Suppressor macrophage (primary cell): ENCODE measurements at places on chromosomes 16 and 17.

GRCh38 chr16:66337463-66338188 is 28.9 kb upstream of the CDH5 start:
- no peak for DNase-seq

DNA sequence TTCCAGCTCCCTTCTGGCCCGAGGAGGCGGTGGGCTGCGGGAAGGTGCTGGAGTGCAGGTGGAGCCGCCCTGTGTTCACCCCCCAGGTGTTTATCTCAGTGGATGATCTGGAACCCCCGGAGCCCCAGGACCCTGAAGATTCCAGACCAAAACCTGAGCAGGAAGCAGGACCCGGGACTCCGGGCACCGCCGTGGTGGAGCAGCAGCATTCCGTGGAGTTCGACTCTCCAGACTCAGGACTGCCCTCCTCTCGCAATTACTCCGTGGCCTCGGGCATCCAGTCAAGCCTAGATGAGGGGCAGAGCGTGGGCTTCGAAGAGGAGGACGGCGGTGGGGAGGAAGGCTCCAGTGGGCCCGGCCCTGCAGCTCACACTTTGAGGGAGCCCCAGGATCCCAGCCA is 25.5 kb downstream of the MNT start:
- DNase-seq: no peak

- peak; percentile 48 for DNase-seq
These were observed 54.5 kb downstream of the TUBD1 start for GRCh38 chr17:59838052-59838916.

DNA sequence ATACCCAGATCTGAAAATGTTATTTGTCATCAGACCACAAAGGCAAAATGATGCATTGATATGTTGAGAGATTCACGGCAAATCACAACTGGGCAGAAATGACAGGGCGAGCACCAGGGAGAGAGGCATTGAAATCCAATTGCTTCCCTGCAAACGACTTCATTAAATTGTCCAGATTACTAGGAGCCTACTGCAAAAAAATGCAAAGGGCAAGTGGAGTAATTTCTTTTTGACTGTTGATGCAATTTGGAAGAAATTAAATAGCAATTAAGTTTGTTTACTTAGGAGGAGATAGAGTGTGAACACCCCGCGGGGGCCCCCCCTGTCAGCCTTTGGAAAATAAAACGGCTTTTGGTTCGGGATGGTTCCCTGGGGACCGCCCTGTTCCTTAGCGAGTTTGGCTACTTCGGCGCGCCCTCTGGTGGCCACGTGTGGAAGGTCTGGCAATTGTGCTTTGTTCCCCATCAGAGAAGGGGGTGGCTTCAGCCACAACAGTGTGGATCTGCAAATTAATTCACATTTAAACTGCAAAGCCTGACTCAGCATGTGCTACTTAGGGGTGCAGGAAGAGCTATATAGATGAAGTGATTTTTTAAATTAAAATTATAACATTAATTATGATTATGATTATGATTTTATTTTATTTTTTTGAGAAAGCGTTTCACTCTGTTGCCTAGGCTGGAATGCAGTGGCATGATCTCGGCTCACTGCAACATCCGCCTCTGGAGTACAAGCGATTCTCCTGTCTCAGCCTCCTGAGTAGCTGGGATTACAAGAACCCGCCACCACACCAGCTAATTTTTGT is 14.5 kb upstream of the TMC7 start:
- DNase-seq: peak; percentile 92

DNA sequence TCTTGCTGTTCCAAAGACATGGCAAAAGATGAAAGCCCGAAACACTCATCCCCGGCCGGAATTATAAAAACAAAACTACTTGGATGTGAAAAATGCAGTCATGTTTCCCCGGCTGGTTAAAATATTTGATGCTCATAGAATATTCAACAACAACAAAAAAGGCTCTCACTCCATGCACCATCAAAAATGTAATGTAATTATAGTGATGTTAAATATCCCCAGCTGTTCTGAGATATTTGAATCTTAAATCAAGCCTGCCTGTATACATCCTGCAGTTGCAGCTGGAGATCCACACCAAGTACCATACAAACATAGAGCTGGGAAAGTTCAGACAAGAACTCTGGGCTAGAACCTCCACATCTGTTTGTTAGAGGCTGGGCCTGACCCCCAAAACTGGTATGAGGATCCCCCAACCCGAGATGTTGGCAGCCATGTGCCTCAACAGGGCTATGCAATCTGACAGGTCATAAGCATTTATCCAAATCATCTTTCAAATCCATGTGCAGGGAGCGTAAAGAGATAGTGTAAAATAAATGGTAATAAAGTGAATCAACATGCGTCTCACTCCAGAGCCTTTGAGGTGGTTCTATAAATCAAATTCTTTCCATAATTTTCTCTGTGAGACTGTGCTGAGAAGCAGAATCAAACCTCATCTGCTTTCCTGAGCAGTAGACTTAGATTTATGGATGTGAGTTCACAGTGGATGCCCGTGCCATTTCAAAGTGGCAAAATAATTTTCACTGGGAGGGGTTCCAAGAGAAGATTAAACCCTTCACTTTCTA is 12.7 kb downstream of the ASIC2 start:
- no peak for DNase-seq

GRCh38 chr17:13346996-13347762 is 254.6 kb downstream of the HS3ST3A1 start:
- no peak for DNase-seq

- DNase-seq: no peak
These were observed 83.2 kb downstream of the CNTNAP4 start for GRCh38 chr16:76360404-76360803.

GRCh38 chr16:11395008-11395948 is 50.0 kb downstream of the RMI2 start:
- no peak for DNase-seq

DNA sequence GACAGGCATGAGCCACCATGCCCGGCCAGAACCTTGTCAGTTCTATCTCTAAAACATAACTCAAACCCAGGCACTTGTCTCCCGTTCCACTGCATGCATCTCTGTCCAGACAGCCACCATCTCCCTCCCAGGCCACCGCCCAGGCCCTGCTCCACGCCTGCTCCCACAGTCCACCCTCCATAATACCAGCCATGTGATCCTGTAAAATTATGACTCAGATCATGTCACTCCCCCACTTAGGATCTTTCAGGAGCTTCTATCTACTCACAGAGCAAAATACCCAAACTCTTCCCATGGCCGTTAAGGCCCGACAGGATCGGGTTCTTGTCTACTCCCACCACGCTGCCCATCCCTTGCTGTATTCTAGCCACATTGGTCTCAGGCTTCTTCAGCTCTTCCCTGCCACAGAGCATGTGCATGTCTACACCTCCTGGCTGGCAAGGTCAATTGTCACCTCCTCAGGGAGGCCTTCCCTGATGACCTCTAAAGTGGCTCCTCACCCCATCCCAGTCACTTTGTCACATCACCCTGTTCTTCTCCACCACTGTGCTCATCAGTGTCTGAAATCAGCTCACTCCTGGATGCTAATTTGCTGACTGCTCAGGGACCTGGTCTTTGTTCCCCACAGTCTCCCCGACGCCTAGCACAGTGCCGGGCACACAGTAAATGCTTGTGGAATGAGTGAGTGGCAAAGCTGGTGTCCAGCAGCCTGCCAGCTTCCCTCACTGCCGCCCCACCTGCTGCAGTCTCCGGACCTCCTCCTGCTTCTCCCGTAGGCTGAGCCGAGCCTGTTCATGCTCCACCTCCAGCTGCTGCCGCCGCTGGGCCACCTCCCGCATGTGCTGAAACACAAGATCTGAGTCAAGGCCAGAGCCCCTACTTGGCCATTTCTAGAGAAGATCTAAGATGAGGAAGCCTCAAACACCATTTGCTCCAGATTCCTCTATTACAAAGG is 6.7 kb downstream of the TSPOAP1 start:
- DNase-seq: no peak

DNA sequence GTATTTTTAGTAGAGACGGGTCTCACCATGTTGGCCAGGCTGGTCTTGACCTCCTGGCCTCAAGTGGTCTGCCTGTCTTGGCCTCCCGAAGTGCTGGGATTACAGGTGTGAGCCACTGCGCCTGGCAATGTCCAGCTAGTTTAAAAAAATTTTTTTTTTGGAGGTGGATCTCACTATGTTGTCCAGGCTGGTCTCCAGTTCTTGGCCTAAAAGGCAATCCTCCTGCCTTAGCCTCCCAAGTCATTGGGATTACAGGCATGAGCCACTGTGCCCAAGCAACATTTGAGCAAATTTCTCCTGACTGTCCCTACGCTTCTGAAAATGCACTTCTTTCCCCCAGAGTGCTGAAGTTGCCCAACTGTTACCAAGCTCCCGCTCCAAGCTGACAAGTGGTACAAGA is 8.0 kb downstream of the MAP3K14 start:
- no peak for DNase-seq

- DNase-seq: no peak
These were observed 121.1 kb downstream of the IRX5 start for GRCh38 chr16:55051571-55052347.

- DNase-seq: no peak
These were observed 1.7 kb downstream of the PITPNA start for GRCh38 chr17:1560858-1561355.

GRCh38 chr16:54185045-54185444 is 101.5 kb downstream of the IRX3 start:
- DNase-seq: no peak

- peak; percentile 65 for DNase-seq
These were observed 8.6 kb downstream of the DNAH17 start for GRCh38 chr17:78568494-78569115.

DNA sequence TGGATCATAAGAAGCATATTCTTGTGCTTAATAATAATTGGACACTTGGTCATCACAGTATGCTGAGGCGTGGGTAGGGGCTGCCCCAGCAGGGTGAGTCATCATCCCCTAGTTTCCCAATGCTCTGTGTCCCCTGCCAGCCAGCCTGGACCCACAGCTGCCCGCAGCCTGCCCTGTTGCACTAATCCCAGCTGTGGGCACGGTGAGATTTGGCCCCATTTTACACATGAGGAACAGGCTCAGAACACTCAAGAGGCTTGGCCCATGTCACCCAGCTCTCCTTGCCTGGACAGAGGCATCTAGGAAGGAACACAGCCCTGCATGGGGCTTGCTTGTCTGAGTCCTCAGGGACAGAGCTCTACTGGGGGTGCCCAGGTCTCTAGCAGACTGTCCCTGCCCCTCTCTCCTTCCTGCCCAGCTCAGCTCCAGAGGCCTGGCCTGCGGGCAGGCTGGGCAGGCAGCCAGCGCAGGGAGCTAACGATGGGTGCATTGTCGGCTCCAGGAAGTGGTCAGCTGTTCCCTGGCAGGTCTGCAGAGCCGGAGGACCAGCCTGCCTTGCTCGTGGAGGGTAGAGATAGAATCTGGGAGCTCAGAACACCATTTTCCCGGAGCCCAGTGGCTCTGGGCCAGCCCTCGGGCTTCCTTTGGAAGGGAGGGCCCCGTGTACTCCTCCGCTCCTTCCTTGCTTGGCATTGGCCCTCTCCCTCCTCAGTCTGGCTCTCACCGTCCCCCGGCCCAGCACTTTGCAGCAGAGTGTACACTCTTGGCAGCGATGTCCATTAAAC is 189.4 kb downstream of the RAB11FIP4 start:
- peak; percentile 94 for DNase-seq

- no peak for DNase-seq
These were observed 8.1 kb downstream of the SMIM5 start for GRCh38 chr17:75641343-75641742.

- DNase-seq: no peak
These were observed 156.9 kb downstream of the CDH8 start for GRCh38 chr16:61879306-61879705.

DNA sequence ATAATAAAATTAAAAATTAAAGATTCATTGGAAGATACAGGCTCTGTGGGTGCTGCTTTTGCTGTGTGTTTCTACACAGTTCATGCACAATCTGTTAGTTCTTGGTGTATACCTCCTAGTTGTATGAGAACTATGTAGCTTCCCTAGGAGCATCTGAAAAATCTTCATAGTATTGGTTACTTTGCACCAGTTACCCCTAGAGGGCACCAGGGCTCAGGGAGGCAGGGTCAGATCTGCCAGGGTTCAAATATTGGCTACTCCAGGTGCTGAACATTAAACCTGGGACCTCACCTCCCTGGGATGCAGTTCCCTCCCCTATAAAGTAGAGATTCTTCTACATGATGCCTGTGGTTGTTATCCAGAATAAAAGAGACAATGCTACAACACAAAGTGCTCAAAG is 583.0 kb upstream of the CDH11 start:
- DNase-seq: peak; percentile 17

- no peak for DNase-seq
These were observed 19.4 kb downstream of the PLCG2 start for GRCh38 chr16:81798311-81799137.

- no peak for DNase-seq
These were observed 181.1 kb downstream of the SNX29 start for GRCh38 chr16:12157517-12158093.

- peak; percentile 47 for DNase-seq
These were observed 585 bp downstream of the AP1G1 start for GRCh38 chr16:71807905-71808592.

DNA sequence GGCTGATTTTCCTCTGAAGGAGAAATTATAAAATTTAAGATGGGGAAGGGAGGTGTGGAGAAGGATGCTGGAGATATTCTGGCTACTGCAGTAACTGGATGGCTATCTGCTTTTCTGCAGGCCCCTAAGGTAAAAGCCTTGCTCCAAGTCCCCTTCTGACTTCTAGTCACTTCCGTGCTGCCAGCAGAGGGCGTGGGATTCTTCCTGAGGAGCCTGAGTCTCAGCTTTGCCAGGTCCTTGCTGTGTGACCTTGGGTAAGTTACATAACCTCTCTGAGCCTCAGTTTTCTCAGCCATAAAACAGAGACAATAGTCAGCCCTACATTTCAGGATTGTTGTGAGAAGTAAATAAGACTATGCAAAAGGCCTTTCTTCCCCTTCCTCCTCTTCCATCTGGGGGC is 24.3 kb upstream of the TMEM220 start:
- DNase-seq: peak; percentile 57

DNA sequence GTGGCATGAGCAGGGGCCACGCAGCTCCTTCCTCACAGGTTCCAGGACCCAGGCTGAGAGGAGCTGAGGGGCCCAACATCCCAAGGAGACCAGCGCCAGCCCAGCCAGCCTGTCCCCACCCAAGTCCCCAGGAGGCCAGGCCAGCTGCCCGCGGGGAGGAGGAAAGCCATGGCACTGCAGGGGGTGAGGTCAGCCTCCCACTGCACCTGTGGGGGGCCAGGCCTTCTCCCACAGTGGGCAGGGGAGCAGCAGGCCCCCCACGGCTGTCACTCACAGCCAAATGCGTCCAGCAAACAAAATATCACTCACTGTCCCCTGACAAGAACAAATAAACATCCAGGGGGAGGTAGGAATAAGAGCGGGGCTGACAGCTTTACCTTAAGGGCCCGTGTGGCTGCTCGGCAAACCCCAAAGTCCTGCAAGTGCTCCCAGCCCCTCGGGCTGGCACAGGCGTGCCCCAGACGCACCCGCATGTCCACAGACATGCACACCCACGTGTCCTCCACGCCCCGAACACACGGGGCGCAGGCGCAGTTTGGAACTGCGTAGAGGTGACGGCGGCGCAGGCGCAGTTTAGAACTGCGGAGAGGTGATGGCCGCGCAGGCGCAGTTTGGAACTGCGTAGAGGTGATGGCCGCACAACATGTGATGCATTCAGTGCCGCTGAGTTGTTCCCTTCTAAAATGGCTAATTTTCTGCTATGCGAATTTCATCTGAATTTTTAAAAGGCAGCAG is 291.1 kb downstream of the FOXL1 start:
- no peak for DNase-seq

GRCh38 chr17:39640591-39641031 is 3.7 kb downstream of the STARD3 start:
- peak; percentile 59 for DNase-seq
